NCI-H1092 treated with DMSO at 0.1 percent for 48 hours (cell line): ENCODE measurements at places on chromosomes 5 and 9.

DNA sequence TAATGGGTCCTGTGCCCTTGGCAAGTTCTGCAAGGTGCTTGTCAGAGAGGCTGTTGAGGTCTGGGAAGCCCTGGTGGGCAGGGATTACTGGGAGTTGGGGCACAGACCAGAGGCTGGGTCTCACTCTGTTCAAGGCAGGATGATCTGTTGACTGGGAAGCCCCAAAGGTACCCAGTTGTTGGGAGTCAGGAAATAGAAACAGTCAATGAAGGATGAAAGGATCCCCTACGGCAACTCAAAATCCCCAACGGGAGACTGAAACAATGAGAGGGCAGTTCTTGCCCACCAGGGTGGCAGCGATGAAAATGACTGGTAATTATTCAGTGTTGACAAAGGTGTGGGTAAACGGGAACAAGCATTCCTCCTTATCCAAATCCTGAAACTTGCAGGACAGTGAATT lies 31.2 kb downstream of the BNIP1 start:
- DNase-seq = no peak

DNA sequence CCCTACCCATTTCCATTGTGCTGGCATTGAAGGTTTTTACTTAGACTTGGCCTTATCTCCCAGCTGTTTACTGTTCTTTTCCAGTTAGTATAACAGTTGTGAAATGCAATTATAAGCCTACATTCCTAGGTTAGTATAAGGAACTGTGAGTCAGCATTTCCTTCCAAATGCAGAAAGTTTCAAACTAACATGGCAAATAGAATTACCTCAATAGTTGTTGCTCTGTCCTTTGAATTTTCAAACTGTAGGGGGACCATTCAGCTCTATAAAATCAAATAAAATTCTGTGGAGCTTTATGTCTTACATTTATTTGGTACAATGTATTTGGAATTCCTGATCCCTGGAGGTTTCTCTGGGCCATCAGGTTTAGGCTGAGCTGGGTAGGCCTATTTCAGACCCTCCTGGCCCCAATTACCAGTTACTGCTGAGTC lies 47.2 kb downstream of the ARHGEF28 start:
- no peak for DNase-seq

DNA sequence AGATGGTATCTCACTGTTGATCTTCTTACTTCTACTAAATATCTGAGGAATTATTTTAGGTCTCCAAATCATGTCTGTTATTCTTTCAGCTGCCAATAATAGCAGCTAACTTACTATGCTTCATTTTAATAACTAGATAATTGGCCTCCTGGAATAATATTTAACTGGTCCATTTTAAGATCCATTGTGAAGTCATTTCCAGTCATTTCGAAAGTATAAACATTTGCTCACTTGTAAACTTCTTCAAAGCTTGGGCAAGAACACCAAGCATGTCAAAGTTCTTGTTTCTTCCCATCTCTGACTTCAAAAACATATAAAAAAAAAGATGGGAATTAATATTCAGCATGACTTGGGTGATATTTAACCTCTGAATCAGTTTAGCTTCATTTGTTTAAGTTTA lies 61.4 kb upstream of the MRPS30 start:
- DNase-seq = no peak

GRCh38 chr9:129868872-129869486 lies 33.7 kb downstream of the USP20 start:
- no peak for DNase-seq

GRCh38 chr5:138338411-138339090 lies 485 bp downstream of the FAM53C start:
- DNase-seq = no peak

DNA sequence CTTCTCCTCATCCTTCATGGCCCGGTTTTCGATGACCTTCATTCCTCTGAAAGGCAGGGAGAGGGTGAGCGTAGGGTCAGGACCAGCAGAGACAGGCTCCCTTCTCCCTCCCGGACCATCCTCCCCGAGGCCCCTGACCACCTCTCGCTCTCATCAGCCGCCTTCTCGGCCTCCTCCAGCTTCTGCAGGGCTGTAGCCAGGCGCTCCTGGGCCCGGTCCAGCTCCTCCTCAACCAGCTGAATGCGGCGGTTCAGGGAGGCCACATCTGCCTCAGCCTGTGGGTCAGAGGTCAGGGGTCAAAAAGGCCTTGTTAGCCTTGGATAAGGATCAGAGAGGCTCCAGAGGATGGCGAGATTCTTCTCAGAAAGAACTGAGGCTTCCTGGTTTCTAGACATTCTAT lies 4.2 kb downstream of the TPM2 start:
- DNase-seq = no peak

- no peak for DNase-seq
These were observed 463.0 kb downstream of the CETN3 start for GRCh38 chr5:89946508-89946907.

DNA sequence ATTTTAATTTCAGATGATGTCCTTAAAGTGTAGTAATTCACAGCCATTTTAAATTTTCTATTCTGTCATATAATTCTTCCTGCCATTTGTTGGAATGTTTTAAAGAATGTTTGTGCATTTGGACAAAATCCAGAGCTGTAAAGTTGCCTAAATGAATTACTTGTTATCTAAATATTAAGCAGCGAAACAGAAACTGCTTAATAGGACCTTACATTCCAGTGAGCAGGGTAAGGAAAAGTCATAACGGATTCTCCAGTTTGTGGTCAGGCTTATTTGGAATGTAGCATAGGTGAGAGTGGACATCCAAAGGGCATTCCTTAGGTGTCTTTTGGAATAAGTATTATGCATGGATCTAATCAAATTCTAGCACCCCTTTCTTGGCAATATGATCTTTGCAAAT lies 410.4 kb upstream of the PTPRD start:
- no peak for DNase-seq

- DNase-seq = no peak
These were observed 7.7 kb downstream of the RHOBTB3 start for GRCh38 chr5:95738834-95739233.

DNA sequence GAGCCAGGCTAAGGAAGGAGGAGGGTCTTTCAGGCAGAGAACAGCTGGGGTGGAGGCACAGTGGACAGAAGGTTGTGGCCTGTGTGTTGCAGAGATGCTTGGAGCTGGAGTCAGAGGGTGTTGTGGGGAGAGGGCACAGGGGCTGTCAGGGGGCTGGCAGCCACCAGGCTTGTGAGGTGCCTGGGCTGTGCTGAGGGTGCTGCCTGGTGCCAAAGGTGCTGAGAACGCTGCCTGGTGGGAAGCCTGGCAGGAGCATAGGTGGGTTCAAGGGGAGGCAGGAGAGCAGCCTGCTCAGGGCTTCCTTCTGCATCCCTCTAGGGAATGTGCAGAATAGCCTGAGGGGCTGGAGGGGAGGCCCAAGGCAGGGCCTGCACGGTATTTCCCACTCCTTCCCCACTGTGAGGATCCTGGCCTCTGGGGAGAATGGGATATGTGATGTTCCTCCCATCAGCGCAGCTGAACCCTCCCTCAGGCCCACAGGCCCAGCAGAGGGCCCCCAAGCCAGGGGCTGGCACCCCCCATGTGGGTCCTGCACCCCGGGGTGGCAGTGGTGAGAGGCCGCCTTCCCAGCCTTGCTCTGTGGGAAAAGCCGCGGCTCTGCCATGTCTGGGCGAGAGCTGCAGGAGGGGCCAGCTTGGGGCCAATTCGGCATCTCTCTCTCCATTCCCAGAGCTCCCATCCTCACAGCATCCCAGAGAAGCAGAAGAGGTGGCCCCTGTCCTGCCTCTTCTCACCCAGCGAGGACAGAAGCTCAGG lies 76.3 kb downstream of the CACNA1B start:
- DNase-seq = no peak

GRCh38 chr5:116409591-116410296 lies 164.9 kb downstream of the SEMA6A start:
- peak; percentile 18 for DNase-seq

- DNase-seq = no peak
These were observed 136.9 kb downstream of the ARHGAP26 start for GRCh38 chr5:142906863-142907671.

DNA sequence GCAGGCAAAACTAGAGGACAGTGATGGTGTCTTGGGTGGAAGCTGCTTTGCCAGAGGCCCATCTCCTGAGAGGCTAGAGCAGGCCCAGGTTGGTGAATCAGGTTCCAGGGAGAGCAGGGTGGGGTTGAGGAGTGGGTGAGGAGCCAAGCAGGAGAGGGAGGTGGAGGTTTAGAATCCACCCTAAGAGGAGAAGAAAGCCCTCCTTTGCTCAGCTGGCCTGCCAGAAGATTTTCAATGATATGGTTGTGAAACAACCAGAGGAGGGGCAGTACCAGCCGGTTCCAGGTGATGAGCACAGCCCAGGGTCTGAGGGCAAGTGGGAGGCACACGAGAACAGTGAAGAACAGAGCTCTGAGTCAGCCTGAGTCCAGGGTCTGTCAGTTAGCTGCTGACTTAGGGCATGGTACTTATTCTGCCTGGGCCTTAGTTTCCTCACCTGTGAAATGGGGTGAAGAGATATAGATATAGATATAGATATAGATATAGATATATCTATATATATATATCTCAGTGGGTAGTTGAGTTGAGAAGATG lies 17.8 kb downstream of the PPARGC1B start:
- DNase-seq = no peak

DNA sequence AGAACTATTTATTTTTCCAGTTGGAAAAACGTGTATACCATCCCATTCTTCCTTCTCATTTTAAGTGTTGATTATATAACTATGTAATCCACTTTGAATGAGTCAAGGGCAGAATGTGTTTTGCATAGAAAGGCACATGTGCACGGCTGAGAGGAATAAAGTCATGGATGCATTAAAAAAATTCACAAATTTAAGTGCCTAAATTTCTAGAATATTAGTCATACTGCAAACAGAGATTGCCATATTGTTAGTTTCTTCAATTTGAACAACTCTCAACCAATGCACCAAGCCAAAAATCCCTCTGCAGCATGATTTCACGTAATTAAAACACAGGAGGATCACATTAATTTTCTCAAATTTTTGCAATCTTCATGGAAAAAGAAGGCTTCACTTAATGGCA lies 166.3 kb downstream of the MPDZ start:
- no peak for DNase-seq

DNA sequence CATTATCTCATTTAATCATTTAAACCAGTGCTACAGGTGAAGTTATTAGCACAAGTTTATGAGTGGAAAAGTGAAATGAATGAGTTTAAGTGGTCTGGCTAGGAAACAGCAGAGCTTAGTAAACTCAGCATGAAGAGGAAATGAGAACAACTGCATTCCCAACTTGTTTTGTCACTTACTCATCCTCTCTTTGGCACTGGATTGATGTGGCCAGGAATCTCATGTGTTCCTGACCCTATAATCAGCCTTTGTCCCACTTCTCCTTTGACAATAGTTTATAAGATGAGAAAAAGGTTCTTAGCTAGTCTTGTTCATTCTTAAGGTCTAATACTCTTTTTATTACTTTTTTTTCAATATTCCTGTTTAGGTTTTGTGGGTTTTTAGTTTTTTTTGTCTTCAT lies 559.2 kb upstream of the TLE4 start:
- DNase-seq = no peak

GRCh38 chr5:140609126-140609525 lies 23.8 kb downstream of the CD14 start:
- no peak for DNase-seq

DNA sequence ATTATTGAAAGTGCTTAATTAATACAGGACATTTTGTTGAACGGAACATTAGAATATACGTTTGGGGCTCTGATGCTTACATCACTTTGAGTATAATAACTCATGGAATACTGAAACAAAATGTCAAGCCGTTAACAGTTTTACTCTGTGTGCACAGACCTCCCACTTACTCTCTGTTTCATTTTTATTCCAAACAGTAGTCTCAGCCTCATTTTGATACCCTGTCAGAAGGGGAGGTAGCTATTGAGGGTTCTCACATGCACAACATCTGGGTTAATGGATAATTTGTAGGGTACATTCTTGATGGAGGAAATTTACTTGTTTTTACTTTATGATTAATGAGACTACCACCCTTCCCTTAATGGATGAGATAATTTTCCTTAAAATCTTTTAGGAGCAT lies 59.0 kb downstream of the SCAMP1 start:
- DNase-seq = no peak

DNA sequence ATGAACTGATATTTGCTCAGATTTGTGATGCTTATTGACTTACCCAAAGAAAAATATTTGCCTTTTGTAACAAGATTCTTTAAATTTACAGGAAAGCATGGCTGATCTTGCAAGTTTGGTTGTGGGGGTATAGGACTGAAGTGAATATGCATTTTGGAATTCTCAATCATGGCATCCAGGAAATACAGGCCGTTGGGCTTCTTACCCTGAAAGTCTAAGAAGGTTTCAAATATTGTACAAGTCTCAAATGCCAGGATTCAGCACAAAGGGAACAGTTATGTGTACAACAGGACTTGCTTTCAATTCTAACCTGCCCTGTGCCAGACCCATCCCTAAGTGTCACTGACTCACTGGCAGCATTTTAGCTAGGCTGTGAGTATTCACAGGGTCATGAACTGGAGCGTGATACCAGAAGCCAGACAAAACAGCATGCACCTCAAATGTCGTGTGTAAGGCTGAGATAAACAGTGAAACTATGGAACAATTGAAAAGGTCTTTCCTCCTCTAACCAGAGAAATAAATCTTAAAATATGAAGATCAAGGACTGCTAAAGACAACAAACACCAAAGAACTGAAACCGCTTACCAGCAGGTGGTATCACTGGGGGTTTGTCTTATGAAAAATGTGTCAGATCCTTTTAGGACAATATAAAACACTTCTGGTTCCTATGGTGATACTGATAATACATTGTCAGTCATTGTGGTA lies 168.6 kb upstream of the RGMB start:
- peak; percentile 11 for DNase-seq

DNA sequence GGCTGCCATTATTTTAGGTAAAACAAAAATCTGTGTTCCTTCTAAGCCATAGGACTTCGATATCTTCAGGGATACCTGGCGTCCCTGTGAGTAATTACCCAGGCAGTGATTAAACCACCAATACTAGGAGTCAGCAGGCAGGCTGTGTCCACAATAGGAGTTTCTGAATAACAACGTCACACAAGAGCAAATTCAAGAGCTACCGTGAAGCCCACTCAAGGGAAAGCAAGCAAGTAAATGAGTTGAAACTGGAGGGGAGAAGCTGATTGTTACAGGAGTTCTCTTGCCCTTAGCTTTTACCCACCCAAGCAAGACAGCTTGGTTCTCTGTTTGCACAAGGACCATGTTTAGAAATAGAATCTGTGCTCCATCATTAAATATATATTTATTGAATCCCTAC lies 50.8 kb downstream of the SEMA5A start:
- no peak for DNase-seq

GRCh38 chr9:8823131-8823895 lies 1023.7 kb upstream of the DMAC1 start:
- DNase-seq = no peak

DNA sequence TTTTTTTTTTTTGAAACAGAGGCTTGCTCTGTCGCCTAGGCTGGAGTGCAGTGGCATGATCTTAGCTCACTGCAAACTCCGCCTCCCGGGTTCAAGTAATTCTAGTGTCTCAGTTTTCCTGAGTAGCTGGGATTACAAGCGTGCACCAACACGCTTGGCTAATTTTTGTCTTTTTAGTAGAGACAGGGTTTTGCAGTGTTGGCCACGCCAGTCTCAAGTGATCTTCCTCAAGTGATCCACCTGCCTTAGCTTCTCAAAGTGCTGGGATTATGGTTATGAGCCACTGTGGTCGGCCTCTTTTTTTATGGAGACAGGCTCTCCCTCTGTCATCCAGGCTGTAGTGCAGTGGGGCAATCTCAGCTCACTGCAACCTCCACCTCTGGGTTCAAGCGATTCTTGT lies 82.9 kb downstream of the RAB24 start:
- no peak for DNase-seq

GRCh38 chr5:52909192-52909591 lies 80.0 kb upstream of the ITGA2 start:
- no peak for DNase-seq
